ENCODE measurements at places on chromosomes 16 and 17. TPM values are rescaled to one million over a fixed set of nuclear protein-coding genes. Genes with fewer than 3 reads are reported as not detected.

Gene ALDH3A2
- 19.9 TPM for total RNA-seq

Gene ACSM3
- total RNA-seq: 4.1 TPM

Gene HOXB6
- 0.19 TPM for total RNA-seq

Gene ABI3
- 13.4 TPM for total RNA-seq

Gene YWHAE
- total RNA-seq: 160 TPM

Gene CTRB1
- 0.14 TPM for total RNA-seq

Gene PRR11
- total RNA-seq: 8.5 TPM

Gene AXIN2
- 27.1 TPM for total RNA-seq

Gene CRYM
- 0.33 TPM for total RNA-seq

Gene BANP
- total RNA-seq: 29.7 TPM

Gene TEKT1
- 0.05 TPM for total RNA-seq

Gene LRRC37A
- 3.3 TPM for total RNA-seq

Gene ATP2A1
- total RNA-seq: 0.57 TPM

Gene UTS2R
- 0.33 TPM for total RNA-seq

Gene ARL17A
- total RNA-seq: 11.1 TPM

Gene KIF18B
- total RNA-seq: 3.5 TPM

Gene B4GALNT2
- total RNA-seq: 0.05 TPM

Gene RNF222
- total RNA-seq: not detected

Gene CAVIN1
- total RNA-seq: 16.4 TPM

Gene SLFN12L
- 3.7 TPM for total RNA-seq

Gene PRAC1
- not detected for total RNA-seq

Gene ARL17B
- total RNA-seq: 10.6 TPM

Gene NGFR
- 1.9 TPM for total RNA-seq

Gene HS3ST3B1
- 5.8 TPM for total RNA-seq

Gene HSD11B2
- 0.09 TPM for total RNA-seq

Gene RNF135
- 6.7 TPM for total RNA-seq

Gene KRTAP1-1
- not detected for total RNA-seq

Gene KRTAP2-2
- total RNA-seq: not detected

Gene TAC4
- 0.14 TPM for total RNA-seq

Gene CBFA2T3
- 11.2 TPM for total RNA-seq

Gene PERCC1
- total RNA-seq: not detected

All from thymus (tissue), 14 donors.